Glutamatergic neuron (in vitro differentiated cells): ENCODE measurements at places on chromosomes 5 and 9. TPM values are rescaled to one million over a fixed set of nuclear protein-coding genes. Genes with fewer than 3 reads are reported as not detected.

- DNase-seq: peak; percentile 70
Measured at GRCh38 chr9:92947268-92948037, at the start of gene FGD3. TSS of gene FGD3 (plus strand) at chr9:92947523. CDS start at chr9:92976257, 28,734 bp downstream.

Gene ECM2
- 0.20 TPM for total RNA-seq

DNA sequence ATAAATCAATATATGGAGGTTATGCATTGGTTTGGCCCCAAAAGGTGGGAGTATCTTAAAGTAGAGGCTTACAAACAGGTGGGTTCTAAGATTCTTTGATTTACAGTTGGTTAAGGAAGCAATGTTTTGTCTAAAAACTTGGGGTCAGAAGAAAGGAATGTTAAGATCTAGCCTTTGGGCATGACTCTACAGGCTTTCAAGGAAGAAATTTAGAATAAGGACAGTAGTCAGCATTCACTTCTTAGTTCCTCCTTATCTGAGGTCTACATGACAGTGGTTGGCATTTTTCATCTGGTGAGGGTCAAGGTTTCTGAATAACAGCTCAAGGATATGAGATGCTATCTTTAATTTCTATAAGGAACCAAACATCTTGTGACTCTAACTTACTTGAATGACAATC is 122.8 kb downstream of the CAMK4 start:
- DNase-seq: no peak

Gene MEGF10
- 0.69 TPM for total RNA-seq

GRCh38 chr5:54883374-54884194 is 101.8 kb downstream of the ESM1 start:
- peak; percentile 39 for DNase-seq

- DNase-seq: no peak
Measured at GRCh38 chr5:142110046-142110531, 1.5 kb downstream of the NDFIP1 start.

- no peak for DNase-seq
Measured at GRCh38 chr5:143390941-143391340, 12.5 kb downstream of the NR3C1 start.

GRCh38 chr9:70020991-70021571 is 22.6 kb upstream of the MAMDC2 start:
- no peak for DNase-seq
